ENCODE measurements at places on chromosomes 13 and 19.
A peak's percentile ranks its signal among the peaks of the same experiment; 100 is the strongest.

GRCh38 chr13:78102121-78102677 lies 183.6 kb upstream of the EDNRB start:
- DNase-seq, result no peak

- no peak for DNase-seq
Observed at GRCh38 chr13:82654861-82655855, 1227.1 kb downstream of the SLITRK1 start.

DNA sequence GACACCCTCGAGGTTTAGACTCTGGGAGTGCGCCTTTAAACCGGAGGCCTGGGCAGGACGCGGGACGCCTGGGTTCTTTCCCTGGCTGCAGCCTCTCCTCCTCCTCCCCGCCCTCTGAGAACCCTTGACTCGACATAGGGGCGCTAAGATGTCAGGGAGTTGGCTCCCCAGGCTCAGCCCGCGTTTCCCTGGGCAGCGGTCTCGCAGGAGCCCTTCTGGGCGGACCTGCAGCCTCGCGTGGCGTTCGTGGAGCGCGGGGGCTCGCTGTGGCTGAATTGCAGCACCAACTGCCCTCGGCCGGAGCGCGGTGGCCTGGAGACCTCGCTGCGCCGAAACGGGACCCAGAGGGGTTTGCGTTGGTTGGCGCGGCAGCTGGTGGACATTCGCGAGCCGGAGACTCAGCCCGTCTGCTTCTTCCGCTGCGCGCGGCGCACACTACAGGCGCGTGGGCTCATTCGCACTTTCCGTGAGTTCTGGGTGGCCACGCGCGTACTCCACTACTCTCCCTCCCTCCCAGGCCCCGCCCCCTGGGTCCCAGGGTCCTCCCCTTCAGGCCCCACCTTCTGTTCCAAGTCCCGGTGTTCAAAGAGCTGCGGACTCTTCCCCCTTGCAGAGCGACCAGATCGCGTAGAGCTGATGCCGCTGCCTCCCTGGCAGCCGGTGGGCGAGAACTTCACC lies 1.3 kb downstream of the ICAM5 start:
- DNase-seq, result peak; percentile 70

- peak; percentile 48 for DNase-seq
Observed at GRCh38 chr13:113902986-113903775, 39.3 kb upstream of the GAS6 start.

- DNase-seq, result no peak
Observed at GRCh38 chr19:48487948-48488347, 18.8 kb downstream of the CYTH2 start.

DNA sequence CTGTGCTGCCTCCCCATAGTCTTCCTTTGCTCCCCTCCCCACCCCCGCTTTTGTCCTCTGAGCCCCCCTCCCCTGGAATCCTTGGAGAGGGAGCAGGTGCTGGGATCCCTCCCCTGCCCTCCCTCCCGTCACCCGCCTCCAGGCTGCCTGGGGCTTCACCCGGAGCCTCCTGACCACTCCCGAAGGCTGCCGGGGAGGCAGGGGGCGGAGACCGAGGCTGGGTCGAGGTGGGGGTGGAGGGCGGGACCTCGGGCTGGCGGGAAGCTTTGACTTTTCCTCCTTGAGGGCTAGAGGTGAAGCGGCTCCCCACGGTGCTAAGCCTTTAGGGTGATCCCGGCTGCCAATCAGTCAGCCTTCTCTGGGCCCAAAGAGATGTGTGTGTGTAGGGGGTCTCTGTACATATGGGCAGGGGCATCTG lies 1.5 kb downstream of the KMT5C start:
- no peak for DNase-seq

- DNase-seq, result no peak
Observed at GRCh38 chr13:59276436-59276835, 887.3 kb downstream of the DIAPH3 start.

GRCh38 chr19:30423481-30423880 lies 51.3 kb downstream of the ZNF536 start:
- DNase-seq, result no peak

GRCh38 chr13:98260357-98261164 lies 83.5 kb upstream of the RNF113B start:
- no peak for DNase-seq

DNA sequence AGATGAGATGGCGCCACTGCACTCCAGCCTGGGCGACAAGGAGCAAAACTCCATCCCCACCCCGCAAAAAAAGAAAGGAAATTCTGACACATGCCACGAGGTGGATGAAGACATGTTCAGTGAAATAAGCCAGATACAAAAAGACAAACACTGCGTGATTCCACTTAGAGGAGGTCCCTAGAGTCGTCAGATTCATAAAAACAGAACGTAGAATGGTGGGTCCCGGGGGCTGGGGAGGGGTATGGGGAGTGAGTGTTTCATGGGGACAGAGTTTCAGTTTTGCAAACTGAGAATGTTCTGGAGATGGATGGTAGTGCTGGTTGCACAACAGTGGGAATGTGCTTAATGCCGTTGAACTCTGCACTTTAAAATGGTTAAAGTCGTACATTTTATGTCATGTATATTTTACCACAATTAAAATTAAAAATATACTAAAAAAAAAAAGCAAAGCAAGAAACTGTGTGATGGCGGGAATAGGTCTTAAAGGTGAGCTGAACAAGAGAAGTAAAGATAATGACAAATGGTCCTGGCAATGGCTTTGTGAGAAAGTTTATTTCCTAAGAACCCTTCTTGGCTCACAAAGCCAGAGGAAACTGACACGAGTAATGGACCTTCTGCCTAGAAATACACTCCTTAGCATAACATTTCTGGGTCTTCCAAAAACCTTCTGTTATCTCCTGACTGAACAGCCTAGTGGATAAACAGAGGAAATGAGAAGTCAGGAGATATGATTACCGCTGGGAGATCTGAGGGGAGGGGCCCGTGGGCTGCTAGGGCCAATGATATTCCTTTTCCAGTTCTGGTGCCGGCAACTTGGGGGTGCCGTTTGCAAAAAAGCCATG lies 4.2 kb upstream of the SPC24 start:
- DNase-seq, result no peak

DNA sequence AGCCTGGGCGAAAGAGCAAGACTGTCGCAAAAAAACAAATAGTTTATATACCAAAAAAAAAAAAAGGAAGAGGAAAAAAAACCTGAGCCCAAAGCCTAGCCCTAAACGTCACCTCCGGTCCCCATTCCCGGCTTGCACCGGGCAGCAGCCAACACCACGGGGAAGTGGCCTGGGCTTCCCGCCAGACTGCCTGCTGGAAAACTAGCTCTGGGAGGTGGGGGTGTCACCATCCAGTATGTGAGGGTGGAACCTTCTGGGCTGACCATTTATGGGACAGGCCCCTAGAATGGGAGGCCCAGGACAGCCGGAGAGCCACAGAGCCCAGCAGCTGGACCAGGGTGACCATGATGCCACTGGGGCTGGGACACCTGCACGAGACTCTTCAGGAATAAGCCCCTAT lies 37.3 kb downstream of the IL12RB1 start:
- no peak for DNase-seq

DNA sequence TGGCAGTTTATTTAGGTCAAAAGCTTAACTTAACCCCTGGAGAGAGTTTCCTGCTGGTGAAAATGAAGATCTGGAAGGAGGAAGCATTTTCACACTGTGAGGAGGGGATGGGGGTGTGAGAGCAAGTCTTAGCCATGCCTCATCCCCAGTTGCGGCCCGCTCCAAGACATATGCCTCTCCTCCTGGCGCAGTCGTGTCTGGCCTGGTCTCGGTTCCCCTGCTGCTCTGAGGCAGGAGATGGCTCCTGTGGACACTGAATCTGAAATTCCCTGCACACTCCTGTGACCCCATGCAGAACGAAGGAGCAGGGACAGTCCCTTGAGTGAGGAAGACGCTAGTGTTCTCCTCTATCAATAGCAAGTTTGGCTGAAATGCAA lies 360 bp upstream of the ZNF69 start:
- no peak for DNase-seq

GRCh38 chr13:68727798-68728197 lies 1379.8 kb upstream of the ATXN8OS start:
- no peak for DNase-seq

- no peak for DNase-seq
Observed at GRCh38 chr13:80265348-80265747, 75.6 kb downstream of the SPRY2 start.

GRCh38 chr13:113018676-113019465 lies 49.9 kb downstream of the MCF2L start:
- DNase-seq, result no peak

GRCh38 chr19:34405892-34406660 lies 1.9 kb downstream of the PDCD2L start:
- DNase-seq, result no peak

DNA sequence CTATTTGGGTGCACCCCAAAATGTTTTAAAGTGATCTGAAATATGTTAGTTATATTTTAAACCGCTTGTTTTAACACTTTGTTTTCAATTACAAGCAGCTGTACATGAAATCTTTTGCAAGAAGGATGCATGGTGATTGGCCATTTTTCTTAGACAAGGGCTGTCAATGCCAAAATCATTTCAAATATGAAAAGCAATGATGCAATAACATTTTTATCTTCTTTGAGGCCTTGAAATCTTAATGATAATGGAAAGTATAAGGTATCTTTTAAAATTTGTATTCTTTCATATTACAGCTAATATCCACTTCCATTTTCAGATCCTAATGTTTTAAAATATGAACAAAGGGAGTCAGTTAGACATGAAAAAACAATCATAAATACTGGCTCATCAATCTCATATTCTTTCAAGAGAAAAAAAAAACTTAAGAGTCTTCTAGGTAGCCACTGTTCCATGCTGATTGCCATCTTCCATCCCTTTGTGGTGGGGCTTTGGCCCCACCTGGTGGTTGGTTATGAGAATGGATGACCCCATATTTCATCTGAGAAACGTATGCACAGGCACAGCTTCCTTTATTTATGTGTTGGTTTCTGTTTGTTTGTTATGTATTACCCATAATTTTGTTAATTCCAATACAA lies 330.3 kb upstream of the MIR17HG start:
- DNase-seq, result no peak

GRCh38 chr13:81395368-81395767 lies 1054.4 kb upstream of the SPRY2 start:
- no peak for DNase-seq

DNA sequence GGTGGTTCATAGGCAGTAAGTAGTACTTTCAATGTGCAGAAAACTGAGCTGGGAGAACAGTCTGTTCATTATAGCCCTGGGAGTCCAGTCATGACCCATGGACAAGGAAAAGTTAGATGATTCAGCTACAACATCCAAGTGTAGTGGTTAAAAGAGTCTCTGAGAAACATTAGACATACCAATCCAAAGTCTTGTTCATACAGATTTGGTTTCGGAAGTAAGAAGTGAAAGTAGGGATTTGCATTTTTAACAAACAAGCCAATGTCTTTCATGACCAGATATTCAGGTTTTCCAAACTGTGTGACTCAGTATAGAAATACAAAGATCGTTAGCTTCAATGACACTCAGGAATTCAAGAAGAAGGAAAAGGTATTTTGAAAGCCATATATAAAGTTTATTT lies 345.3 kb downstream of the SLITRK1 start:
- no peak for DNase-seq

GRCh38 chr19:1248786-1249297 lies 459 bp downstream of the MIDN start:
- DNase-seq, result peak; percentile 93

GRCh38 chr13:102276404-102276803 lies 125.4 kb downstream of the FGF14 start:
- no peak for DNase-seq

- DNase-seq, result no peak
Observed at GRCh38 chr13:45143346-45143751, 23.0 kb downstream of the GTF2F2 start.

DNA sequence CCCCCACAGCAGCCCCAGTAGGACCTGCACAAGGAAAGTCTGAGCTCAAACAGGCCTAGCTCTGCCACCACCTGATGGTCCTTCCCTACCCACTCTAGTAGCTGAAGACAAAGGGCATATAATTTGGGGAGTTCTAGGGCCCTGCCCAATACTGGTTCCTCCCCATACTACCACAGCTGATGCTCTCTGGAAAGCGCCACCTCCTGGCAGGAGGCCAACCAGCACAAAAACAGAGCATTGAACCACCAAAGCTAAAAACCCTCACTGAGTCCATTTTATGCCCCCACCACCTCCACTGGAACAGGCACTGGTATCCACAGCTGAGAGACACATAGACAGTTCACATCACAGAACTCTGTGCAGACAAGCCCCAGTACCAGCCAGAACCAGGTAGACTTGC lies 1276.8 kb downstream of the OLFM4 start:
- no peak for DNase-seq

- no peak for DNase-seq
Observed at GRCh38 chr19:51128227-51128626, 3.5 kb downstream of the SIGLEC9 start.

- no peak for DNase-seq
Observed at GRCh38 chr13:24292481-24292880, 16.9 kb upstream of the C1QTNF9 start.

GRCh38 chr19:45179072-45179891 lies 698 bp downstream of the BLOC1S3 start:
- DNase-seq, result no peak

DNA sequence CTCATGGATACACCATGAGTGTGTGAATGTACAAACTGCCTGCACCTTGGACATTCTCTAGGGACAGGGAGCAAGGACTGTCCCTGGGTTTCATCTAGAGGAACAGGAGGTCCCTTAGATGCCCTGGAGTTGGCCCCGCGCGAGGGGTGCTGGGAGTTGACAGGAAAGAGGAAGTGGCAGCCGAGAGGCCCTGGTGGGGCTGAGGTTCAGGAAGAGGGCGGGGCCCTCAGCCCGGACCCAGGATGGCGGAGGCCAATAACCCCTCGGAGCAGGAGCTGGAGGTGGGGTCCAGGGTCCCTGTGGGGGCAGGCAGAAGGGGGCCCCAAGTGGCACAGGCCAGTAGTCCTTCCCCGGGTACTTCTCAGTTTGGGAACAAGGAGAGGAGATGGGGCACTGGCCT lies 6.9 kb downstream of the PKN1 start:
- no peak for DNase-seq

- DNase-seq, result no peak
Observed at GRCh38 chr19:11033251-11033650, 56.0 kb upstream of the LDLR start.

DNA sequence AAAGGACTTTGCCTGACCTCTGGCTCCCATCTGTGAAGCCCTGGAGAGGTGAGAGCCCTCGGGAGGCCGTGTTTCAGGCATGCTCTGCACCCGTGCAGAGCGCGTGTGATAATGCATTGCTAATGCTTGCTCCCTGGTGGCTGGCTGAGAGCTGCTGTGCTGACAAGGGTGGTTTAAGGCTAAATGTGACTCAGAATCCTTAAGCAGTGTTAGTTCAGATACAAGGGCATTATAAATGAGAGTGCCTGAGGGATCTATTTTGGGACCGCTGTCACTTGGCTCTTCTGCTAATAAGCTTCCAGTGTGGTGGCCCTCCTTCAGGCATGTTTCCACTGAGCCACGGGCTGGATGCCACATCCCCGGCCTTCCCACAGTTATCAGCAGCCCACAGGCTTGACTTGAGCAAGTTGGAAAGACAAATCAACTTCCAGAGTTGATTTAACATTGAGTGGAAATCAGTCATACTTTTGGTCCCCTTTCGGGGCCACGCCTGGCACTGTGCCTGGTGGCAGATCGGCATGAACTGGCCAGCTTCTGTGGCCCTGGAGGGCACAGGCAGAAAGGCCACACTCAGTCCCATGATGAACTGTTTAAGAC lies 17.0 kb downstream of the ALOX5AP start:
- no peak for DNase-seq

- no peak for DNase-seq
Observed at GRCh38 chr13:59504407-59504806, 659.3 kb downstream of the DIAPH3 start.
